T-helper 17 cell (primary cell): ENCODE measurements at places on chromosomes 4 and X. TPM values are rescaled to one million over a fixed set of nuclear protein-coding genes. Genes with fewer than 3 reads are reported as not detected.

- no peak overlapping the region for H3K27ac ChIP-seq
- H3K36me3 ChIP-seq = no peaks in the 10 kb centered on the region
- no peak for DNase-seq
- H3K4me3 ChIP-seq = no peak overlapping the region
- H3K4me1 ChIP-seq = peaks cover 2% of the 10 kb centered on the region
These were observed 28.6 kb downstream of the STAP1 start for GRCh38 chr4:67587156-67587555.

DNA sequence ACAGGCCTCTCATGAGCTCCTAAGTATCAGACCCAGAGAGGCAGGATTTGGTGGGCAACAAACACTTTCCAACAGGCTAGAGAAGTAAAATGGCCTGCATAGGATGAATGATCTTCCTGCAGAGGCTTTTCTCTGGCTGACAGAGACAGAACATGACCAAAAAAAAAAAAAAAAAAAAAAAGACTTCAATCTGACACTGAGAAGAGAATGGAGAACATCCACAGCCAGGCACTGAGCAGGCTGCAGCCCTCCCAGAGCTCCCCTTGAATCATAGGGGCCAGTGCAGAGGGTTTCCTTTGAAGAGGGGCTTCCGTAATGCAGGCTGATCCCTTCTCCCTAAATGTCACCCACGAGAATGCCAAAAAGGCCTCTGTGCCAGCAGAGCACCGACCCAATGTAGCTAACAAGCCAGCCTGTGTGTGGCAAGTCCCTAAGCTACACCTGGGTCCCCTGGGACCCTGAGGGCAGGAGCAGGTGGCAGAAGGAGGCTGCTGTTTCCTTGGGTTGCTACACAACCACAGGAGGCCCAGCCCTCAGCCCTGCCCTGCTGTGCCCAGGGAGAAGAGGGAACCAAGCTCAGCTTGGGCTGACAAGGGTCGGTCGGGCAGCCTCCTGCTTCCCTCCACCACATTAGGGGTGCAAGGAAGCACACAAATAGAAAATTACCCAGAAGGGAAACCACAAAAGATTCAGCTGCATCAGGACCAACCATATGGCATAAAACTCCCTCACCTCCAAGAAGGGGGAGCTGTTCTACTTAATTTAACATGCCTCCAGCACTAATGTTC is 55.6 kb downstream of the MAP7D2 start:
- no peak overlapping the region for H3K4me3 ChIP-seq
- H3K27ac ChIP-seq = no peak overlapping the region
- H3K36me3 ChIP-seq = no peaks in the 10 kb centered on the region
- H3K4me1 ChIP-seq = peaks cover 2% of the 10 kb centered on the region

- H3K4me3 ChIP-seq = no peak overlapping the region
- H3K36me3 ChIP-seq = no peaks in the 10 kb centered on the region
- DNase-seq = no peak
- H3K27ac ChIP-seq = no peak overlapping the region
These were observed 229.1 kb downstream of the PALLD start for GRCh38 chr4:168725930-168726329.

DNA sequence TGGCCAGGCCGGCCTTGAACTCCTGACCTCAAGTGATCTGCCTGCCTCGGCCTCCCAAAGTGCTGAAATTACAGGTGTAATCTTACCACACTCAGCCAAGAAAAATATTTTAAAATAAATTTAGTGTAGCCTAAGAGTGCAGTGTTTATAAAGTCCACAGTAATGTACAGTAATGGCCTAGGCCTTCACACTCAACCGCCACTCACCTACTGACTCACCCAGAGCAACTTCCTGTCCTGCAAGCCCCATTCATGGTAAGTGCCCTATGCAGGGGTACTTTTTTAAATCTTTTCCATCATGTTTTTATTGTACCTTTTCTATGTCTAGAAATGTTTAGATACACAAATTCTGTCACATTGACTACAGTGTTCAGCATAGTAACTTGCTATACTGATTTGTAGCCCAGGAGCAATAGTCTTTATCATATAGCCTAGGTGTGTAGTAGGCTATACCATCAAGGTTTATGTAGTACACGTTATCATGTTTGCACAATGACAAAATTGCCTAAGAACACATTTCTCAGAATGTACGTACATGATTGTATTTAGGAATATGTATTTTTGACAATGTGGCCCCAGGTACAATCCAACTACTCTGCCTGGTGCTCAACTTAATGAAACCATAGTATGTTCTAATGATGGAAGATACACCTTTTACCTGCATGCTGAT is 455.2 kb downstream of the PCDH7 start:
- H3K27me3 ChIP-seq = no peaks in the 10 kb centered on the region
- H3K36me3 ChIP-seq = no peaks in the 10 kb centered on the region
- H3K4me1 ChIP-seq = no peaks in the 10 kb centered on the region
- no peak for DNase-seq

DNA sequence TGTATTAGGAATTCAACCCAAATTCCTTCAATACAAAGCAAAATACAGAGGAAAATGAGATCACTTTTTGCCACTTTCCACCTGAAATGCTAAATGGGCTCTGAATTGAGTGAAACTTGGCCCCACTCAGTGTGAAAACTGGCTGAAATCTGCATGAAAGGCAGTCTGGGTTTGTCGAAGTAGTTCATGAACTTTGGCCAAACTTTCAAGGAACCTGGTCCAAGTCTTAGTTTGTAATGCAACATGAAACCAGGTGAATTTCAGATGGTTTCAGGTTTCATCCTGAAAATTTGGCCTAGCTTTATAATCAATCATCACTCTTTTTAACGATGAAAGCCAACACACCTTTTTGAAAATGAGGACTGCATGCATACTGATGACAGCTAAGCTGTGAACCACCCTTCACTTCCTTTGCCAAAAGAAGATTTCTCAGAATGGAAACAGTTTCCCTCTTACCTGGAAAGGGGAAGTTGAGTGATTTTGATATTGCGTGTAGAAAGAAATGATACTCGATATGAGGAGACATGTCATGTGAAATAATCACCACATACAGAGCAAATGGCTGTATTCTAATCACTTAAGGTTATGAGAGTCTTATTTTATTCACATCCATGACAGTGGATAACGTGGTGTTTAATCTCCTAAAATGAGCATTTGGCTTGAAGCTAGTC is 209.9 kb upstream of the ETNPPL start:
- no peak for DNase-seq
- H3K27me3 ChIP-seq = no peaks in the 10 kb centered on the region
- peak overlapping the region; percentile 2 for H3K27ac ChIP-seq
- peaks cover 10% of the 10 kb centered on the region for H3K4me1 ChIP-seq

DNA sequence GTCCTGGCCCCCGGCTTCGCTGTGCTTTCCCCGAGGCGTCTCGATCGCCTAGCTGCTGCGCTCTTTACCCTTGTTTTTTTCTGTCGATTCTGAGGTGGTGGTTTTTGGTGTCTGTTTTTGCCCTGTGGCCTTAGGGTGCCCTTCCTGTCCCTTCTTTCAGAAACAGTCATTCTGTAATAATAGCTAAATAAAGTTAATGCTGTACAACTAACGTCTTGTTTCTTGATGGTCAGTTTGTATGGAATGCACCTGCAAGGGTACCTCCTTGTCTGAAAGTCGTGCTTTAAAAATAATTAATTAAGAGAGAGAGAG is 686 bp downstream of the FIP1L1 start:
- H3K4me3 ChIP-seq = peak overlapping the region; percentile 98
- peaks cover 8% of the 10 kb centered on the region for H3K27me3 ChIP-seq
- peaks cover 28% of the 10 kb centered on the region for H3K4me1 ChIP-seq
- DNase-seq = no peak
- H3K27ac ChIP-seq = peak overlapping the region; percentile 99
- peaks cover 6% of the 10 kb centered on the region for H3K36me3 ChIP-seq

DNA sequence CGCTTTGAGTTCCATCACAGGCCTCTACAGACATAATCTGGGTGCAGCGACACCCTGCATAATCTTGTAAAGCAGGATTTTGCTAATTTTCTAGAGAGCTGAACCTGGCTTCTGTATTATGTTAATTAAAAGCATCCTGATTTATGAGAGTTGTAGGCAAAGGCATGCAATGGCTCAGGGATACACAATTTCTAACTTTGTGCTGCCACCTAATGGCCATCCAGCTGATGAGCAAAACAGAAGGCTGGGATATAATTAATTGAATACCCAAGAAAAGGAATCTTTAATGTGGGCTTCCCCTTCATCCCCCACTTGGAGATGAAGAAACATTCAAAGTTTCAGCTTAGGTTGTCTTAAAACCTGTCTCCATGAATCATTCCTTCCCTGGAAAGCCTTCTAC is 78.1 kb downstream of the BMP15 start:
- H3K36me3 ChIP-seq = no peaks in the 10 kb centered on the region
- no peak for DNase-seq
- peaks cover 22% of the 10 kb centered on the region for H3K27me3 ChIP-seq
- no peaks in the 10 kb centered on the region for H3K4me1 ChIP-seq

The CCDC160 gene
- not detected for total RNA-seq

The SSX3 gene
- total RNA-seq = not detected
